ENCODE measurements at places on chromosomes 11 and 22.

- DNase-seq, result peak; percentile 99
These were observed at the start of gene KDM2A for GRCh38 chr11:67118801-67119584. Gene KDM2A (plus strand): TSS chr11:67119263. CDS start chr11:67121317, 2,054 bp downstream.

GRCh38 chr11:72970557-72971118 lies 156.4 kb downstream of the ATG16L2 start:
- DNase-seq, result no peak

DNA sequence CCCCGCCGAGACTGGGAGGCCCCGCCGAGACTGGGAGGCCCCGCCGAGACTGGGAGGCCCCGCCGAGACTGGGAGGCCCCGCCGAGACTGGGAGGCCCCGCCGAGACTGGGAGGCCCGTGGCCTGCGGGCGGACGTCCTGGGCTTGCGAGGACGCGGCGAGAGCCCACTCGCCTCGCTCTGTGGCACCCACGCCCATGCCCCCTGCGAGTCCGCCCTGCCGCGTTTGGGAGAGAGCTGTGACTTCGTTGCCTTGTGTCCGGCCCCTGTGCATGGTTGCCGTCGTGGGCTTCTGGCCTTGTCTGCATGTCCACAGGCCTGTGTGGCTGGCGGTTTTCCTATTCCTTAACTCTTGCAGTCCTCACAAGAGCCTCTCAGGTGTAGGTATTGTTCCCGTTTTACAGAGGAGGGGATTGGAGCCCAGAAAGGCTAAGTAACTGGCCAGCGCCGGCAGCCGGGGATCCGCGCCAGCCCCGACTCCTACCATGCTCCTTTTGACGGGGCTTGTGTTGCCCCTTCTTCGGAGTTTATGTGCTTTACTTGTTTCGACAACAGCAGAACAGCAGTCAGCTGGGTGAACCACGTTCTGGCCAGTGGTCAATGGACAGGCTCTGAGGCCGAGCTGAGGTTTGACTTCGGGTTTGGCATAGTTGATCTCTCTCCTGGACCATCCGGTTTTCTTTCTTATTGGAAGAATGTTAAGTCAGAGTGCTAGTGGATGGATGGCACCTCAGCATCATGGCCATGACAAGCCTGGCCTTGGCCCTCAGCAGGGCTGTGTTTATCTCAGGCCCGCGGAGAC lies 741 bp downstream of the PHRF1 start:
- DNase-seq, result no peak

DNA sequence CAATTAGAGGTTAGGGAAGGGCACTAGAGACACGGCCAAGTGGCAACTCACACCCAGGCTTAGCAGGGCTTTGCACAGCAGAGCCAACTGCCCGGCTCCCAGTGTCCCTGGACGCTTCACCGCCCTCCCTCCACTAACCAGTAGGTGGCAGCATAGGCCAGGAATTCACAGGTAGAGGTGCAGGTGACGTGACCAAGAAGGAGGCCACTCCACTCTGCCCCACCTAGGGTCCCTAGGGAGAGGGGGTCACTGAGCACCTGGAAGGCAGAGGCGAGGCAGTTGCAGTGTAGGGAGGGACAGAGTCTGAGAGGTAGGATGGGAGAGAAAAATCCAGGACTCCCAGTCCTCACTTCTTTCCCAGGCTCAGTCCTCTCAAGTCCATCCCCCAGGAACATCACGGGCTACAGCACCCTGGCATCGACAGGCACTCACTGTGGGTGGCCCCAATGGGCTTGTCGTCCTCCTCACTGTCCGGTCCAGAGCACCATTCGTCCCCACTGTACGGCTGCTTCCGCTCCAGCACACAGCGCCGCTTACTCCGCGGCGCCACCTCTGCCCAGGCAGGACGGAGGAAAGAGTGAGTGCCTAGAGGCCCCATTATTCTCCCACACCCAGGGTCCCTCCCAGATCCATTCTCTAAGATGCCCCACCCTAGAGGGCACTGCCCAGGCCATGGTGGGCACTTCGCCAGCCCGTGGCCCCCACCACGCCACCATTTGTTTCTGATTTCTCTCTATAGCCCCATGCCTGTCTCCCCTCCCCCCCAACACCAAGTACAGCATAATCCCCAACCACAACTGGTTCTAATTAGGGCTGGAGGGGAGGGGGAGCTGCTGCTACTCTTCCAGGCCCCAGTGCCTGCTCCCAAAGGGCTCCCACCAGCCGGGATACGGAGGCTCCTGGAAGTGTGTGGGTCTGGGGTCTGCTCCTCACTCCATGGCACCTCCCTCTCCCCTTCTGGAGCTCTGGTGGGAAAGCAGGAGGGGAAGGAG lies 18.4 kb downstream of the BCL9L start:
- peak; percentile 58 for DNase-seq

- DNase-seq, result no peak
These were observed 146.4 kb upstream of the UBASH3B start for GRCh38 chr11:122509091-122509490.

DNA sequence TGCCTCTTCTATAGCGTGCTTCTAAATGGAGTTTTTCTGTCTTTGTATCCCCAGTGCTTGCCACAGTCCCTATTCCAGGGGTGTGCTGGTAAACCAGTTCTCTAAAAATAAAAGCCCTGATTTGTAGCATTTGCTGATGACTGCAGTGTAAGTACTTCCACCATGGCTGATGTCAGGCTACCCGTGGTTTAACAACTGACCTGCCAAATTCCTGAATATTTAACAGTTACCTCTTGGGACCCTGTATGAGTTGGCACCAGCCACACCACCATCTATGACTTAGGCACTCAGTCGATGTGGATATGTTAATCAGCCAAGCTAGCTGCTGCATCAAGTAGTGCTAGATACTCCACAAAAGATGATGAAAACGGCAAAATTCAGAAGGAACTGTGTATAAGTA lies 94.0 kb upstream of the MTNR1B start:
- no peak for DNase-seq

GRCh38 chr11:92897487-92897886 lies 72.0 kb upstream of the MTNR1B start:
- DNase-seq, result no peak

GRCh38 chr11:131749101-131749500 lies 378.7 kb downstream of the NTM start:
- DNase-seq, result no peak

GRCh38 chr11:123683428-123684170 lies 29.2 kb upstream of the SCN3B start:
- no peak for DNase-seq

DNA sequence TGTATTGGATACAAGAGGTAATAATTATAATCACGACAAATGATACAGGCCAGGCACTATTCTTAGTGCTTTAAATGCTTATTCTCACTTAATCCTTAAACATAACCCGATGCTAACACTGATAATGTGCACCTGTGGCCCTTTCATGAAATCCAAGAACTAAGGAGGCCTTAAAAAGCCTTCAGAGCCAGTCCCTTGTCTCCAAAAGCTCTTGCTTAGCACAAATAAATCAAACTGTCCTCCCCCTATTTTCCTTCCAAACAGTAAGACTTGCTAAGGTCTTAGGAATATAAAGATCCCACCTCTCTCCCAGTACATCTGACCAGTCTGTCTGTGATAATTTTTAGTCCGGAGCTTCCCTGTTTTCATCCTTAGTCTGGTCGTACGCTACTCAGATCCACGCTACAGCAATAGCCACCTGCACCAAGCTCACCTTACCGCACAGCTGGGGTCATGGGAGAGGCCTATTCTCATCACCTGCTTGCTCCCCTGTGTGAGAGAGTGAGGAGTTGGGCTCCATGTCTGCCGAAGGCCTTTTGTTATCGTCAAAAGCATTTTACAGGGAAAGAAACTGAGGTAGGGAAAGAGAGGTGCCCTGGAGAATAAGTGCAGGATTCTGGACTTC lies 16.9 kb downstream of the FXYD6 start:
- DNase-seq, result no peak

GRCh38 chr22:42281706-42282251 lies 11.3 kb upstream of the TCF20 start:
- DNase-seq, result no peak

DNA sequence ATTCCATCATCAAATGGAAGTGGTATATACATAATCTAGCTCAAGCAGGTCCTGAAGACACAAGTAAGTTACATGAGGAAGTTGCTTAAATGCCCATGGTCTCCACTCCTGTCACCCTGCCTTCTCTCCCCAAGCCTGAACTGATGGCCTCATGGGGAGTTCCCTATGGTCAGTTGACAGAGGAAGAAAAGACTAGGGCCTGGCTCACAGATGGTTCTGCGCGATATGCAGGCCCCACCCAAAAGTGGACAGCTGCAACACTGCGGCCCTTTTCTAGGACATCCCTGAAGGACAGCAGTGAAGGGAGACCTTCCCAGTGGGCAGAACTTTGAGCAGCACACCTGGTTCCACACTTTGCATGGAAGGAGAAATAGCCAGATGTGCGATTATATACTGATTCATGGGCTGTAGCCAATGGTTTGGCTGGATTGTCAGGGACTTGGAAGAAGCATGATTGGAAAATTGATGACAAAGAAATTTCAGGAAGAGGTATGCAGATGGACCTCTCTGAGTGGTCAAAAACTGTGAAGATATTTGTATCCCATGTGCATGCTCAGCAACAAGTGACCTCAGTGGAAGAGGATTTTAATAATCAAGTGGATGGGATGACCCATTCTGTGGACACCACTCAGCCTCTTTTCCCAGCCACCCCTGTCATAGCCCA lies 17.3 kb upstream of the CD82 start:
- DNase-seq, result no peak

GRCh38 chr11:117498791-117499190 lies 171.1 kb downstream of the CEP164 start:
- DNase-seq, result no peak

DNA sequence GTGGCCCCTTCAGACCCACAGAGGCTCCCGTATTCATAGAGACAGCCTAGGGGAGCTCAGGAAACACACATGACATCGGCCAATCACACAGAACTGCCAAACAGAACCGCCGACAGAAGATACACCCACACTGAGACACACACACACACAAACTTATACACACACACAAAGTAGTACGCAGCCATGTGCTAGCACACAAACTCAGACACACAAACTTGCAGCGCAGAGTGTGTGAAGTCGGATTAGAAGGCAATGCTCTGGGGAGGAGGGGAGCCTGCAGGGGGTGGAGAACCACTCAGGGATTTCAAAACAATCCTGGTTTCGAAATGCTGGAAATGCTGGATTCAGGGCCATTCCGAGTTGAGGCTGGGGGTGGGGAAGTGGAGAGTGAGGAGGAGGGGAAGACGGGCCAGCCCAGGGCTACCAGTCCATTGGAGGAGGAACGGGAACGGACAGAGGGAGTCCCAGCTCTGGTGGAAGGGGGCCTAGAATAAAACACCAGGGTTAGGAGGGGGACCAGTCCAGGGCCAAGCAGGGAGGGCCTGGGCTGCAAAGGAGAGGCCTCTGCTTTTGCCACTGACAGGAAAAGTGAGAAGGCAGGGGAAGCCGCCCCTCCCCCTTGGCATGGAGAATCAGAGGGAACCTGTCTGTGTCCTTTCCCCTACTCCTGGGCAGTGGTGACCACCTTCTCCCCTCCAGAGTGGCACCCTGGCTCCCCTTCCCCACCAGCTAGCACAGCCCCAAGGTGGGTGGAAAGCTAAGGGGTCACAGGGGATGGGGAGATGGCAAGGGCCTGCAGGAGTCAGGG lies 4.4 kb downstream of the BCL9L start:
- peak; percentile 62 for DNase-seq

DNA sequence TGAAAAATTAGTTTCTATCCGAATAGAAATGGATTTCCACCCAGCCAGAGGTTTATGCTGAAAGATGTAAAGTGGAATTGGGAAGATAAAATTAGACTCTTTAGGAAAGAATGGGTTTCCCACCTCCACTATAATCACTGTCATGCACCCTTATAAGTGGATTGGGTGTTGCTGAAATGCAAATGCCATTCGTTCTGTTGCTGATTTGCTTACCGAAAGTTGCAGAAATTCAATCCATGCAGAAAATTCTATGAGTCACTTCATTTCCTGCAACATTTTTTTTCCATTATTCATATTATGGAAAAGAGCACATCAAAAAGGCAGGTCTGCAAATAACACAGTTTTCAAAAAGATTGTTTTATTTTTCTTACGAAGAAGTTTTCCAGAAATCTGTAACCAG lies 65.6 kb downstream of the LDLRAD3 start:
- no peak for DNase-seq

DNA sequence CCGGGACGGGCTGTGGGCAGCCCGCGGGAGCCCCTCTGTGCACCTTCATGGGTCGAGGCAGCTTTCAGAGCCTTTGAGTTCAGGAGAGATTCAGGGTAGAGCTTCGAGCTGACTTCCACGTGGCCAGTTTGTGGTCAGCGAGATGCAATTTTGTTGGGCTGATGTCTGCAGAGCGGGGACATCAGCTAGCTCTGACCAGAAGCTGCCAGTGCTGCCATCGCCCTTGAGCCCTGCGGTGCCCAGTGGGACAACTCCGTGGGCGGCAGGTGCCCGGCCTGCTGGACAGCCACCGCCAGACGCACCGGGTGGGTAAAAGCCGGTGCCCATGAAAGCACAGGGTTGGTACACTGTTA lies 719 bp downstream of the TALDO1 start:
- no peak for DNase-seq

DNA sequence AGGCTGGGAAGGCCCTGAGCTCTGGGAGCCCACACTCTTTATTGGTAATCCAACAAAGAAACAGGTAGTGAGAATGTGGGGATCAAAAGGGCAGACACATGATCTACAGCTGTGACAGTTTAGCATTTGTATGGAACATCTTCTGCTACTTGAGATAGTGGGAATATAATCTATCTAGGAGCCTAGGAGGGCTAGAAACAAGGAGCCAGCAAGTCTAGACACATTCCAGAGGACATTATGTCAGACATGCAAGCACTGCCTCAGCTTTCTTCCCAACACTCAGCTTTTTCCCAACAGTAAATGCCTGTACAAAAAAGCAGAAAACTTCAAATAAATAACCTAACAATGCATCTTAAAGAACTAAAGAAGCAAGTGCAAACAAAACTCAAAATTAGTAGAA lies 1150.6 kb upstream of the RAG2 start:
- DNase-seq, result no peak

GRCh38 chr11:117475716-117476530 lies 148.3 kb downstream of the CEP164 start:
- DNase-seq, result no peak

- no peak for DNase-seq
These were observed 635.5 kb upstream of the CCDC90B start for GRCh38 chr11:83921447-83922192.

GRCh38 chr11:117146521-117146920 lies 2.4 kb downstream of the PAFAH1B2 start:
- no peak for DNase-seq

- no peak for DNase-seq
These were observed 2.8 kb upstream of the CABP7 start for GRCh38 chr22:29716814-29717545.

DNA sequence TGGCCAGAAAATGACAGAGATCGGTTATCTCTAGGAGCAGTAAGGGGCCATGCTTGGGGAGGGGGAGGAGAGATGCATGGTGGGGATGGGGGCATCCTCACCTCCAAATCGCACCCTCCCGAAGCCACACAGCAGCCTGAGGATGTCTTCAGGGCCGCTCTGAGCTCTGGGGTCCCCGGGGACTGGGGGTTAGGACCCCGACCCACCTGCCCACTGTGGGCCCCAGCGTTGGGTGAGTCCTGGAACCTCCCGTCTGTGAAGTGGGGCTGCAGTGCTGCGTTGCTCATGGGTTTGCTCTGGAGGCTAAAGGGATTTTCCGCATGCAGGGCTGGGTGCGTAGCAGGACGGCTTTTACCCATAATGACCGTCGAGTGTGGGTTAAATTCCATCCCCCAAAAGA lies 1046.3 kb downstream of the BRD1 start:
- DNase-seq, result no peak

- no peak for DNase-seq
These were observed 9.0 kb downstream of the RCOR2 start for GRCh38 chr11:63907808-63908530.

- no peak for DNase-seq
These were observed 140.2 kb upstream of the TIMP3 start for GRCh38 chr22:32661296-32661695.
